ENCODE measurements at places on chromosomes 3 and 15. TPM values are rescaled to one million over a fixed set of nuclear protein-coding genes. Genes with fewer than 3 reads are reported as not detected.

The ANKRD63 gene
- total RNA-seq: not detected

The LRRN1 gene
- 0.51 TPM for total RNA-seq

The TNNC1 gene
- total RNA-seq: 1.3 TPM

The CRYGS gene
- total RNA-seq: 1.6 TPM

The EFCAB12 gene
- total RNA-seq: 2.1 TPM

- no peaks in the 10 kb centered on the region for H3K4me1 ChIP-seq
- H3K27ac ChIP-seq: peak overlapping the region; percentile 38
- H3K36me3 ChIP-seq: no peaks in the 10 kb centered on the region
- no peaks in the 10 kb centered on the region for H3K27me3 ChIP-seq
- H3K4me3 ChIP-seq: peak overlapping the region; percentile 42
- DNase-seq: peak; percentile 83
Measured at GRCh38 chr15:31080591-31081014, 20.9 kb downstream of the TRPM1 start.

- no peaks in the 10 kb centered on the region for H3K27me3 ChIP-seq
- DNase-seq: no peak
- no peak overlapping the region for H3K4me3 ChIP-seq
- peak overlapping the region; percentile 70 for H3K27ac ChIP-seq
- peaks cover 10% of the 10 kb centered on the region for H3K4me1 ChIP-seq
Measured at GRCh38 chr3:149038322-149038721, 47.0 kb downstream of the GYG1 start.

DNA sequence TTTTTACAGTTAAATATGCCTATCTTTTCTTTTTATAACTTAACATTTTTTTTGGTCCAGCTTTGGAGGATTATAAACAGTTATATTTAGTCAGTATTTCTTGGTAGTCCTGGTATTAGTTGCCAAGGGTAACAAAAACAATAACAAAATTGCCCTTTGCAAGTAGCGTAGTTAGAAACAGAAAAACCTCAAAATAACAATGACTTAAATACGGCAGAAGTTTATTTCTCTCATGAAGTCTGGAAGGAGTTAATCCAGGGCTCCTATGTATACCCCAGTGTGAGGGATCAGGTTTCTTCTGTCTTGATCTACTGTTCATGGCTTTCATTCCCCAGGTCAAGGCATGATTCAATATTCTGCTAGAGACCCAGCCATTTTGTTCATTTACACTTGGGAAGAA, 14.1 kb upstream of the MYH15 start:
- H3K27ac ChIP-seq: no peak overlapping the region
- H3K4me3 ChIP-seq: no peak overlapping the region
- DNase-seq: no peak
- H3K36me3 ChIP-seq: no peaks in the 10 kb centered on the region

DNA sequence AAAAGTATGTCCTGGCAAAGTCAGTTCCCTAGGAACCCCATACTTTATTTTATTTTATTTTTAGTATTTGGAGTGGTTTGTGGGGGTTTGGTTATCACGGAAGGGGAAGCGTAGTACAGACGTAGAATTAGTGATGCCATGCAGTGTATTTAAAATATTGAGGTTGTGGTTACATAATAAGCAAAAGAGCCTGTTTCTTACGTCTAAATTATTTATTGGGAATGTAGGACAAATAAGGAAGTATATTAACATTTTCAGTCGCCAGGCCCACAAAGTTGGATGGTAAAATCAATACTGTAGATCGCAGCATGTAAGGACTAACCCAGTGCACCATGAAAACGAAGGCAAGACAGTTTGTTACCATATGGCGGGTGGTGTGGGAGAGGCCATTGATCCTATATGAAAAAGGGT, 558 bp downstream of the DTWD1 start:
- H3K27ac ChIP-seq: peak overlapping the region; percentile 95
- H3K36me3 ChIP-seq: no peaks in the 10 kb centered on the region
- peak overlapping the region; percentile 77 for H3K4me3 ChIP-seq
- H3K4me1 ChIP-seq: peaks cover 5% of the 10 kb centered on the region

- no peaks in the 10 kb centered on the region for H3K36me3 ChIP-seq
- H3K4me3 ChIP-seq: no peak overlapping the region
- no peaks in the 10 kb centered on the region for H3K4me1 ChIP-seq
- no peaks in the 10 kb centered on the region for H3K27me3 ChIP-seq
- no peak overlapping the region for H3K27ac ChIP-seq
Measured at GRCh38 chr3:99509224-99509623, 129.2 kb upstream of the COL8A1 start.

DNA sequence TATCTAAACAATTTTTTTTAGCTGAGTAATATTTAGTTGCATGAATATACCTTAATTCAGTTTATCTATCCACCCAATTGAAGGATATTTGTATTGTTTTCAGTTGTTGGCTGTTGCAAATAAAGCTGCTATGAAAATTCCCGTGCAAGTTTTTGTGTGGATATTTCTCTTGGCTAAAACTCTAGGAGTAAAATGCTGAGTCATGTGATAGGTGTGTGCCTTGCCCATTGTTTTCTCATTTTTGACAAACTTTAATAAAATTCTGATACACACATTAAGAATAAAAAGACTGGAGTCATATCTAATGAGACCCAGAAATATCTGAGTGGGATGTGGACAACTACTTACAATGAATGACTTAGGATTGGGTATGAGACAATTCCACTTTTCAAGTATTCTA, 78.6 kb downstream of the MDFIC2 start:
- no peaks in the 10 kb centered on the region for H3K36me3 ChIP-seq
- no peaks in the 10 kb centered on the region for H3K4me1 ChIP-seq
- H3K27me3 ChIP-seq: no peaks in the 10 kb centered on the region
- H3K4me3 ChIP-seq: no peak overlapping the region
- H3K27ac ChIP-seq: no peak overlapping the region
- no peak for DNase-seq

DNA sequence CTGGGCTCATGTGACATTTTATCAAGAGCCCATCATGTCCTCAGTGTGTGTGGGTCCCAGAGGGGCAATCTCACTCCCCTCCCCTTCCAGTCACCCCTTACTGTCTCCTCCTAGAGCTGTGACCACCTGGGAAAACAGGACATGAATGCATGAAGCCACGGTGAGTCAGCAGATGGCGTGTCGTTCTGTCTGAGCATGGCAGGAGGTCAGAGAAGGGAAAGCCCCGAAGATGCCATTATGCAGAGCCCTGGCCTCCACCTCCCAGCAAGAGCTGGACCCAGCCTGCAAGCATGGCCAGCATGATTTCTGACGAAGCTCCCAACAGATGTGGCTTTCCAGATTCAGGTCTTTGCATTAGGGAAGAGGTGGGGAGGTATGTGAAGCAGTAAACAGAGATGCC, 118.5 kb downstream of the TLE3 start:
- no peaks in the 10 kb centered on the region for H3K36me3 ChIP-seq
- no peaks in the 10 kb centered on the region for H3K27me3 ChIP-seq
- DNase-seq: no peak
- H3K27ac ChIP-seq: no peak overlapping the region

DNA sequence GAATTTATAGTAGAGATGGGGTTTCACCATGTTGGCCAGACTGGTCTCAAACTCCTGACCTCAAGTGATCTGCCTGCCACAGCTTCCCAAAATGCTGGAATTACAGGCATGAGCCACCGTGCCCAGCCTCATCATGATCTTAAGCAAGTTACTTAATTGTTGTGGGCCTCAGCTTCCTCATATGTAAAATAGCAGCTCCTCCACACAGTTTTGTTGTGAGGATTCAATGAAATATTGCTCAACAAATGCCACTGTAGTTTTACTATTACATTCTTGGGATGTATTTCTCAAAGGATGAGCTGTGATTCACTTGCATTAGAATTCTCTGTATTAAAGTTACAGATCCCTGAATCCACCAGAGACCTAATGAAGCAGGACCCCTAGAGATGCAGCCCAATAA, 168.8 kb downstream of the ADAMTS9 start:
- no peak for DNase-seq
- no peaks in the 10 kb centered on the region for H3K36me3 ChIP-seq
- H3K4me1 ChIP-seq: no peaks in the 10 kb centered on the region
- no peaks in the 10 kb centered on the region for H3K27me3 ChIP-seq

- H3K4me1 ChIP-seq: no peaks in the 10 kb centered on the region
- H3K27me3 ChIP-seq: no peaks in the 10 kb centered on the region
- peak; percentile 27 for DNase-seq
Measured at GRCh38 chr3:195087328-195087727, 183.6 kb downstream of the XXYLT1 start.

- H3K27me3 ChIP-seq: no peaks in the 10 kb centered on the region
- no peak overlapping the region for H3K27ac ChIP-seq
- H3K36me3 ChIP-seq: no peaks in the 10 kb centered on the region
- no peaks in the 10 kb centered on the region for H3K4me1 ChIP-seq
- H3K4me3 ChIP-seq: no peak overlapping the region
Measured at GRCh38 chr3:109057056-109057455, 60.9 kb downstream of the MORC1 start.

DNA sequence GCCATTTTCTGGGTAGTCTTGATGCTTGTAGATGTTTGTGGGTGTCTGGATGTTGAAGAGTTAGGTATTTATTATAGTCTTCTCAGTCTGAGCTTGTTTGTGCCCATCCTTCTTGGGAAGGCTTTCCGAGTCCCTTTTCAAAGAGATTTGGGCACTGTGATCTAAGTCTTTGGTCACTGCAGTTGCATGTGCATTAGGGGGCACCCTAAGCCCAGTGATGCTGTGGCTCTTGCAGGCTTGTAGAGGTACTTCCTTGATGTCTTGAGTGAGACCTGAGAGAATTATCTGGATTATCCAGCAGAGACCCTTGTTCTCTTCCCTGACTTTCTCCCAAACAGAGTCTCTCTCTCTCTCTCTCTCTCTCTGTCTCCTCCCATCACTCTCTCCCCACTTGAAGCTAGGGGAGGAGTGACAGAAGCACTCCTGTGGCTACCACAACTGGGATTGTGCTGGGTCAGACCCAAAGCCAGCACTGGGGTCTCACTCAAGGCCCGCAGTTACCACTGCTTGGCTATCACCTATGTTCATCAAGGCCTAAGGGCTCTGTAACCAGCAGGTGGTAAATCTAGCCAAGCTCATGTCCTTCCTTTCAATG, 68.5 kb downstream of the TMCO5A start:
- no peak for DNase-seq
- H3K4me1 ChIP-seq: no peaks in the 10 kb centered on the region
- H3K4me3 ChIP-seq: no peak overlapping the region
- no peaks in the 10 kb centered on the region for H3K36me3 ChIP-seq
- no peak overlapping the region for H3K27ac ChIP-seq

GRCh38 chr3:97665896-97666295, 98.7 kb upstream of the ARL6 start:
- no peaks in the 10 kb centered on the region for H3K27me3 ChIP-seq
- no peak overlapping the region for H3K27ac ChIP-seq
- no peak overlapping the region for H3K4me3 ChIP-seq

GRCh38 chr3:16472593-16472992, 40.9 kb downstream of the RFTN1 start:
- no peak overlapping the region for H3K4me3 ChIP-seq
- DNase-seq: no peak
- no peaks in the 10 kb centered on the region for H3K36me3 ChIP-seq
- no peak overlapping the region for H3K27ac ChIP-seq

DNA sequence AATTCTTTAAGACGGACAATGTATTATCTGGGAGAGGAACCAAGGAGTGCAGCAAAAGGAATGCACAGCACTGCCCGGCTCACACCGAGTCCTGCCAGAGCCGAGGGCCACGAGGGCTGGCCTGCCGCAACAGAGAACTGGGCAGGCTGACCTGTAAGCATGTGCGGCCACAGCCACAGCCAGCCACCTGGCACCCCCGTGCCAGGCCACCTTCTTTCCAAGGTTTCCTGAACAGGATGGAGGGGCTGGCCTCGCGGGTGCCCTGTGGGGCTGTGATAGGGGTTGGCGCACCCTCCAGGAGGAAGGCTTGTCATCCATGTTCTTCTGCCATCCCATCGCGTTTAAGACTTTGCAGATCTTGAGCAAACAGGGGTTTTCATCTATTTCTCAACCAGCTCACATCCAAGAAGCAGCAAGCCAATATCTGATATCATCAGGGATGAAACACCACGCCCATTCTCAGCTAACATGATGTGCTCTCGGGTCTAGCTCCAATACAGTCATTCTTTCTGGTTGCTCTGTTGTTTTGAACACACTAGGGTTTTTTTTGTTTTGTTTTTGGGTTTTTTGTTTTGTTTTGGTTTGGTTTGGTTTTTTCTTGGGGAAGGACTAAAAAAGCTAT, 10.2 kb downstream of the CA12 start:
- H3K27me3 ChIP-seq: no peaks in the 10 kb centered on the region
- H3K27ac ChIP-seq: no peak overlapping the region
- DNase-seq: no peak
- no peaks in the 10 kb centered on the region for H3K36me3 ChIP-seq
- H3K4me1 ChIP-seq: no peaks in the 10 kb centered on the region

DNA sequence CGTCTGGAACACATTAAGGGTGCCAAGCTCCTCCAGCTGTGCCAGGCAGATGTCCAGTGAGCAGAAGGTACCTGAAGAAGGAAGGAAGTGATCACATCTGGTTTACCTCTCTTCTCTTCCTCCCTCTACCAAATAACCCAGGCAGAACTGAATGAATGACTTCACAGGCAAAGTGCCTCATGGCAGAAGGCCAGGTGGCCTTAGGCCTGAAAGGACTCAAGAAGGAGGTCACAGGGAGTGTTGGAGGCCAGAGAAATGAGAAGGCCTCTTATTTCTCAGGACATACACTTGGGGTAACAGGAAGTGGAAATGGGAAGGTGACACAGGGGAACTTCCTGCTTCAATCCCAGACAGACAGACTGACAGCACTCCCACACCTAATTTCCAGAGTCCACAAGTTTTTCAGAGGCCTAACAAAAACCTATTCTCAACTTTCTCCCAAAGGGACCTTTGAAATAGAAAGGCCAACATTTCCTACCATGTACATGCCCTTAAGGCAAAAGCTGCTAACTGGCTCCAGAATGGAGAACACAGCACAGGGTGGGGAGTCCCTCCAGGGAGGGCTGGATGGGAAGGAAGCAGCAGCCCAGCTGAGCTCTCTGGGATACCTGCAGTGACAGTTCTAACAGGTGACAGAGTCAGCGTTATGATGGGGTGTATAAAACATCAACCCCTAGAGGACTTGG, 17.6 kb upstream of the SIN3A start:
- no peak overlapping the region for H3K4me3 ChIP-seq
- DNase-seq: no peak
- no peak overlapping the region for H3K27ac ChIP-seq
- H3K27me3 ChIP-seq: no peaks in the 10 kb centered on the region
- H3K36me3 ChIP-seq: no peaks in the 10 kb centered on the region
- no peaks in the 10 kb centered on the region for H3K4me1 ChIP-seq

GRCh38 chr3:99472385-99472784, 166.0 kb upstream of the COL8A1 start:
- H3K4me3 ChIP-seq: no peak overlapping the region
- DNase-seq: no peak
- no peak overlapping the region for H3K27ac ChIP-seq
- H3K27me3 ChIP-seq: no peaks in the 10 kb centered on the region
- H3K36me3 ChIP-seq: no peaks in the 10 kb centered on the region

- H3K4me1 ChIP-seq: no peaks in the 10 kb centered on the region
- no peaks in the 10 kb centered on the region for H3K27me3 ChIP-seq
- no peak overlapping the region for H3K4me3 ChIP-seq
- H3K27ac ChIP-seq: no peak overlapping the region
- H3K36me3 ChIP-seq: no peaks in the 10 kb centered on the region
Measured at GRCh38 chr3:177426878-177427495, 229.7 kb upstream of the TBL1XR1 start.

- H3K4me3 ChIP-seq: no peak overlapping the region
- no peaks in the 10 kb centered on the region for H3K36me3 ChIP-seq
Measured at GRCh38 chr15:92909136-92909781, 9.1 kb downstream of the CHD2 start.

- H3K36me3 ChIP-seq: no peaks in the 10 kb centered on the region
- no peak overlapping the region for H3K27ac ChIP-seq
- no peak for DNase-seq
- no peaks in the 10 kb centered on the region for H3K27me3 ChIP-seq
- H3K4me1 ChIP-seq: no peaks in the 10 kb centered on the region
Measured at GRCh38 chr3:165884518-165884917, 47.3 kb upstream of the BCHE start.

Measured in right lobe of liver (tissue), 6 donors.